ENCODE measurements at places on chromosomes 16 and 17.

DNA sequence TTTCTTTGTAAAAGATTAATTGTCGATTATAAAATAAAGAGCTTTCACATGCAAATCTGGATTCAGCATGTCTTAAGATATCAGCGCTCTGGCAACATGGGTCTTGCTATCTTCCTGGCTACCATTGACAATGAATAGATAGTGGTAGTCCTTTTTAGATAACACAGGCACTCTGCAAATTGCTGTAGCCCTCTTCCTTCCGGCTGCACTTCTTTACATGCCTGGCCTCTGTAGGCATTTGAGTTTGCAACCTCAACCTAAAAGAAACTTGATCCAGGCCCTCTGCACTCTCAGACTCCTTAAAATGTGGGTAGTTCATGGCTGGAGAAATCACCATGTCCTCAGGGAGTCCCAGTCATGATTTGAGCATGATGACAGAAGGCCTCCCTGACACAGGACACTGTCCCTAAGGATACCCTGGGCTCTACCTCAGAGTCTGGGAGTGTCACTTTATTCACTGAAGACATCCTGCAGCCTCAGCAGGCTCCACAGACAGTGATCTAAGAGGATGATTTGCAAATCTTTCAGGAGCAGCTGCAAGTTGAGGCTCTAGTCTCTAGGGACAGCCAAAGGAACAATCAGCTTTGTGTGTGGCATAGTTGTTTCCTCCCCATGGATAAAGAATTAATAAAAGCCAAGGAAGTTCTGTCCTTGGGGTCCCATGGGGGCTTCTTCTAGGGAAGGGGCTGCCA lies 529.4 kb downstream of the RBFOX1 start:
- DNase-seq = no peak

- DNase-seq = peak; percentile 73
Observed at GRCh38 chr17:55607731-55608341, 96.6 kb upstream of the SMIM36 start.

GRCh38 chr16:50967827-50968612 lies 183.1 kb downstream of the SALL1 start:
- DNase-seq = no peak

DNA sequence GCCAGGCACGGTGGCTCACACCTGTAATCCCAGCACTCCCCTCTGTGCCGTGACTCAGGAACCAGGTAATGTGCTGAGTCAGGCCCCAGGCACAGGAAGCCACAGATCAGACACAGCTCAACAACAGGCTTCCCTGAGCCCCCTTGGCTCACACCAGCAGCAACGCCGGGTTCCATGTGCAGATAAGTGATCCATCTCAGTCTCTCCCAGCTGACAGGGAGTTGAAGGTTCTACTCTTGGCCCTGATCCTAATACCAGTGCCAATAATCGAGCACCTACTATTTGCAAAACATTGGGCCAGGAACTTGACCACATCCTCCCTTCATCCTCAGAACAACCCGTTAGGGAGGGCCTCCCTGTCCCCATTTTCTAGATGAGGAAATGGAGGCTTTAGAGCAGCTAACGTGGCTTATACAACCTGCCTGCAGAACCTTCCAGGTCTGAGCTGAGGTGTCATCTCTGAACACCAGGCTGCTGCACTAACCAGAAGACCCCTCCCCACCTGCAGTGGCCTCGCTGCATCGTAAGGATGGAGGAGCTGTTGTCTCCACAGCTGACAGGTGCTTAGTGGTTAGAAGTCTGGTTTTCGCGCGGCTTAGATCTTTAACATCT lies 64.8 kb upstream of the AMZ2 start:
- no peak for DNase-seq

GRCh38 chr16:89629827-89630610 lies 16.6 kb downstream of the DPEP1 start:
- no peak for DNase-seq

- no peak for DNase-seq
Observed at GRCh38 chr17:9521062-9521461, 54.6 kb downstream of the STX8 start.
